Esophagus muscularis mucosa (tissue), 4 donors: ENCODE measurements at places on chromosomes 1 and 21. TPM values are rescaled to one million over a fixed set of nuclear protein-coding genes. Genes with fewer than 3 reads are reported as not detected.

GRCh38 chr1:85137660-85138059 is 63.2 kb downstream of the SYDE2 start:
- peaks cover 11% of the 10 kb centered on the region for H3K4me1 ChIP-seq
- no peak for DNase-seq
- H3K4me3 ChIP-seq = no peak overlapping the region

- H3K4me3 ChIP-seq = peak overlapping the region; percentile 7
- H3K27me3 ChIP-seq = no peaks in the 10 kb centered on the region
- DNase-seq = no peak
- H3K4me1 ChIP-seq = peaks cover 97% of the 10 kb centered on the region
These were observed 6.5 kb downstream of the GALNT2 start for GRCh38 chr1:230073371-230074035.

- H3K27me3 ChIP-seq = no peaks in the 10 kb centered on the region
- DNase-seq = peak; percentile 91
- peak overlapping the region; percentile 99 for H3K27ac ChIP-seq
- H3K36me3 ChIP-seq = no peaks in the 10 kb centered on the region
These were observed 944 bp upstream of the AGO3 start for GRCh38 chr1:35929730-35930592.

DNA sequence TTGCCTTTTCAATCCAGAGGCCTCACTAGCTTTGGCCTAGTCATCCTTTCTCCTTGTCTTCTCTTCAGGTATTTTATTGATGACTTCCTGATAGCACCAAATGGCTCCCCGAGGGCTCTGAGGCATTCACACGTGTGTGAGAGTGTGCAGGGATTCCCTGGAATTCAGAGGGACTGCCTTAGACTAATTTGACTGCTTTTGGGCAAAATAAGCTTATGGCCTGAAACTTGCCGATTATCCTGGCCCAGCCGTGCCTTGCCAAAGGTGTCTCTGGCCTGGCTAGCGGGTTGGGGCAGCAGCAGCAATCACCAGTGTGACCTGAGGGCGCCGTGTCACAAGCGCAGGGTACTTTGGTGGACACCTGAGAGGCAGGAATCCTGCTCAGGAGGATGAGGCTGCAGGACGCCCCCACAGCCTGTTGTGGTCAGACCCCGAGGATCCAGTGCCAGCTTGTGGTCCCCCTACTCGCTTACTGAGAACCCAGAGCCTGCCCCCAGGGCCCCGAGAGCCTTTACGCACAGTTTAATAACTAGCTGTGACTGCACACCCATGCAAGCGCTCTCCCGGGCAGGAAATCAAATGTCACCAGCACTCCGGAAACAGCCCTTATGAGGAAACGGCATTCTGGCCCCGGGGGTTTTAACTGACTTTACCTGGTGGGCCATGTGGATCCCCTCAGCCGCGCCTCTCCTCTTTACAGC is 62.8 kb upstream of the PDE9A start:
- H3K4me1 ChIP-seq = peaks cover 15% of the 10 kb centered on the region
- no peak overlapping the region for H3K27ac ChIP-seq
- H3K27me3 ChIP-seq = no peaks in the 10 kb centered on the region
- H3K4me3 ChIP-seq = no peak overlapping the region
- no peak for DNase-seq

The CXADR gene
- total RNA-seq = 0.33 TPM

- DNase-seq = no peak
- no peak overlapping the region for H3K27ac ChIP-seq
- peaks cover 10% of the 10 kb centered on the region for H3K4me1 ChIP-seq
- H3K4me3 ChIP-seq = no peak overlapping the region
- H3K27me3 ChIP-seq = no peaks in the 10 kb centered on the region
These were observed 265.5 kb downstream of the ST6GALNAC3 start for GRCh38 chr1:76340056-76340455.

The LCE3D gene
- total RNA-seq = not detected

DNA sequence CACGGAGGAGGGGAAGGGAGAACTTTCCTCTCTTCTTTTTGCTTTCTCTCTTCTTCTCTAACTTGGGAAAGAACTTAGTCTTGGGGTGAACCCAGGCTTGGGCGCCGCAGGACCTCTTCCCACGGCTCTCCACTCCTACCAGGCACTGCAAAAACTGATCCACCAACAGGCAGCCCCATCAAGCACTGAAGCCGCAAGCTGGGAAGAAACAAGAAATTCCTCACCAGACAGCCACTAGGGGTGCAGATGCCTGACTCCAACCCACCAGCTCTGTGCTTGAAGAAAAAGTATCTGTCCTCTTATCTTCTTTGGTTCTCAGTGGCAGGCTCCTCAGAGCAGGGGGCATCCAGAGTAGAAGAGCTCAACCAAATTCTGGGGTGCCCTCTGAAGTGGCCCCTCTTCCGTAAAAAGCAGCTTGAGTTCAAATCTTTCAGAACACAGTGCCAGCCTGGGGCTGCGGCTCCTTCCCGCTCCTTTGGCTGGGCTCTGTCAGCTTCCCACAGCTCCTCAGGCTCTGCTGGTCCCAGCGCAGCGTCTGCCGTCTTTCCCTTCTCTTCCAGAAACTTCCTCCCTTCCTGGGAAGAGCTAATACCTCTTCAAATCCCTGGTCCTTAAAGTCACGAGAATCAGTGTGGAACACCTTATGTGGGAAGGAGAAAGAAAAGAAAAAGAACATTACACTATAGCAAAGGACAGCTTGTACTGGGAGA is 2.4 kb downstream of the SLC41A1 start:
- peaks cover 27% of the 10 kb centered on the region for H3K36me3 ChIP-seq
- peaks cover 48% of the 10 kb centered on the region for H3K4me1 ChIP-seq
- DNase-seq = no peak
- H3K27me3 ChIP-seq = no peaks in the 10 kb centered on the region

The CFHR1 gene
- 0.39 TPM for total RNA-seq

DNA sequence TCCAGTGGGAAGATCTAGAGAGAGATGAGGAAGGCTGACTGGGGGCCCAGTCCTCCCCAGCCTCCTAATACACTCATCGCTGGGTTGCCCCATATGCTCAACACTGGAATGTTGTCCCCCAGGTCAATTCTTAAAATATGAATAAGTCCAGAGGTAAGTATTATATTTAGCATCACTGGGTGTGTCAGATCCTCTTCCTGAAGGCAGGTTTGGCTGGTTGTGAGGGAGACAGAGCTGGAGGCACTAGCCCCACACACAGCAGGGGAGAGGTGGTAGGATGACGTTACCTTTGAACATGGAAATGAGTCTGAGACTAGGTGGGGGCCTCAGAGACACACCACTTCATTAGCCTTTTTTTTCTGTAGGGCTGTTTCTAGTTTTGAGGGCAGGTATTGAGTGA is 42.6 kb downstream of the SLC44A3 start:
- H3K27me3 ChIP-seq = no peaks in the 10 kb centered on the region
- no peak for DNase-seq
- no peaks in the 10 kb centered on the region for H3K36me3 ChIP-seq
- no peak overlapping the region for H3K4me3 ChIP-seq

GRCh38 chr1:153907134-153907533 is 15.6 kb downstream of the GATAD2B start:
- DNase-seq = no peak
- H3K27me3 ChIP-seq = no peaks in the 10 kb centered on the region
- no peak overlapping the region for H3K27ac ChIP-seq
- peaks cover 13% of the 10 kb centered on the region for H3K36me3 ChIP-seq
- H3K4me3 ChIP-seq = no peak overlapping the region

The LRRC38 gene
- total RNA-seq = not detected

- H3K36me3 ChIP-seq = no peaks in the 10 kb centered on the region
- H3K27ac ChIP-seq = peak overlapping the region; percentile 56
- H3K4me1 ChIP-seq = peaks cover 23% of the 10 kb centered on the region
- no peak for DNase-seq
- H3K4me3 ChIP-seq = no peak overlapping the region
- H3K27me3 ChIP-seq = no peaks in the 10 kb centered on the region
These were observed 486.5 kb downstream of the SIPA1L2 start for GRCh38 chr1:232143315-232143886.

The ASPM gene
- total RNA-seq = 0.75 TPM

- no peak for DNase-seq
- H3K4me1 ChIP-seq = no peaks in the 10 kb centered on the region
- no peak overlapping the region for H3K4me3 ChIP-seq
- no peaks in the 10 kb centered on the region for H3K27me3 ChIP-seq
These were observed 9.0 kb downstream of the NSL1 start for GRCh38 chr1:212782422-212783154.

DNA sequence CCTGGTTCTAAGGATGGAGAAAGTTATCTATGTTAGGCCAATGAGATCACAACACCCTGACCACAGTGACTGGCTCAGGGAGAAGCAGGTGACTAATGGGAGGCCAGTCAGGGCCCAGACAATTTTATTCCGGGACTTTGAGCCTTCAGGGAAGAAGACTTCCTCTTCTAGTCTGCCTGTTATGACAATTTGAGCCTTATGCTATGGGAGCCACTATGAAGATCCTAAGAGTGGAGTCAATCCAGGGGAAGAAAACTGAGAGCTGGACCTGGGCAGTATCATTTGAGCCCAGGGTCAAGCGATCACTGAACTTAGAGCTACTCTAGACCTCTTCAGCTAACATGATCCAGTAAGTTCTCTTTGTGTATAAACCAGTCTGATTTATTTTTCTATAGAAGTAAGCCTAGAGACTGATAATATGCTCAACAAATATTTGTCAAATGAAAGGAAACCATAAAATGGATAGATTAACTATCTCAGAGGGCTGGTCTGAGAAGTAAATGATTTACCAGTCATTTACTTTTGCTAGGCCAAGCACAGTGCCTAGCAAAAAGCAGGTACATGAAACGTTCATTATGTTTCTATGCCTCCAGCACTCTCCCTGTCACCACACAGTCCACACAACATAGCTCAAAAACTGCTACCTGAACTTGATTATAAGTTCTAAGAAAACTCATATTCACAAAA is 4.2 kb upstream of the C1orf141 start:
- no peaks in the 10 kb centered on the region for H3K27me3 ChIP-seq
- H3K27ac ChIP-seq = no peak overlapping the region
- H3K36me3 ChIP-seq = no peaks in the 10 kb centered on the region
- no peak for DNase-seq

DNA sequence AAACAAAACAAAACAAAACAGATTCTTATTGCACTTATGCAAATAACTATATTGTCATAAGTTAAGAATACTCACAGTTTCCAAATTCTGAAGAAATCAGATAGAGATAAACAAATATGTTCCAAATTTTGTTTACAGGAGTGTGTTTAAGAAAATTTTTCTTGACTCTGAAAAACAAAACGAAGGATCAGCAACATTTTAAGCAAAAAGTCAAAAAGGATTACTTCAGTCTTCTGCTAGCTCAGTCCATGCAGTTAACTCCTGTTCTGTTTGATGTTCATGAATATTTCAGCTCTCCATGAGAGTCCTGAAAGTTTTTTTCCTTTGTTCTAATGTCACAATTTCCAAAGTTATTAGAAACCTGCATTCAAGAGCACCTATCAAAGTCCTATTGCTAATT is 33.2 kb upstream of the KLF18 start:
- no peaks in the 10 kb centered on the region for H3K4me1 ChIP-seq
- no peaks in the 10 kb centered on the region for H3K36me3 ChIP-seq
- no peak overlapping the region for H3K27ac ChIP-seq
- no peaks in the 10 kb centered on the region for H3K27me3 ChIP-seq

The RCAN1 gene
- 32.4 TPM for total RNA-seq

The ADAM15 gene
- 96.1 TPM for total RNA-seq
